ENCODE measurements at places on chromosomes 4 and X.

DNA sequence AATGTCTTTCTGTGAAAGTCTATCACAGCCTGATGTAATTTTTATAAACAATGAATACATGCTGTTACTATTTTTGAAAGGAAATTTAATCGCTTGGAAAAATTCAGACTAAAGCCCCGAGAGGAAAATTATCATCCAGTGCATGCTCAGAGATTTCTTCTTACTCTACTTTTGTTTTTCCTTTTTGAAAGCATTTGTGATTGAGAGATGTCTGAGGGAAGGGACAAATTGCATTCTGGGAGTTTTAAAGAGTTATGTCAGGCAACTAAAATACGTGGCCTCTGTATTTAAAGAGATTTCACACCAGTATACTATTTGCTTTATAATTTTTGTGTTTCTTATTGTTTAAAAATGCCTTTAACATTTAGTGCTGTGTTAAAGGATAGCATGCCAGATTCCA is 1.4 kb upstream of the ZFX start:
- DNase-seq: no peak

GRCh38 chr4:17098401-17098800 is 200.0 kb upstream of the LDB2 start:
- no peak for DNase-seq

DNA sequence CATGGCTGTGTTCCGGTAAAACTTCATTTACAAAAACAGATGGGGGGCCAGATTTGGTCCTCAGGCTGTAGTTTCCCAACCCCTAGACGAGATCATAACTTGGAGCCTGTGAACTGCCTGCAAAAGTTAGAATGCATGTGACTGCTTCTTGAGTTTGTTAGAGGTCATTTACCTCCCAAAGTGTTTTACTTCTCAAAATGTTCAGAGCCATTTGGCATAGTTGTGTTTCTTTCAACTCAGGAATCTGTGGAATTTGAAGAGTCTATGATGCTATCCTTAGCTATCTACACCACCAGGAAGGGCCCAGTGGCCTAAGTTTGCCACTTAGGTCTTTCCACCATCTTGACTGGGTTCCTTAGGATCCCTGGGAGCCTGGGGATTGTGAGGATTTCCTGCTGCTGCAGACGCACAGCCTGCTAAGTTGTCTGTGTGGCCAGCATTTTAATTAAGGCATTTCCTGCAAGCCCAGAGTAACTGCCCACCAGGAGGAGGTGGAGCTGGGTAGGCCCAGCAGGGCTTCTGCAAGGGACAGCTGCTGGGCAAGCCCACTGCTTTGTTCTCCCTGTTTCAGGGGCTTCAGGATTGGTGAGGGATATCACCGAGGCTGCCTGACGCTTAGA is 53.1 kb downstream of the CCNI start:
- DNase-seq: no peak

DNA sequence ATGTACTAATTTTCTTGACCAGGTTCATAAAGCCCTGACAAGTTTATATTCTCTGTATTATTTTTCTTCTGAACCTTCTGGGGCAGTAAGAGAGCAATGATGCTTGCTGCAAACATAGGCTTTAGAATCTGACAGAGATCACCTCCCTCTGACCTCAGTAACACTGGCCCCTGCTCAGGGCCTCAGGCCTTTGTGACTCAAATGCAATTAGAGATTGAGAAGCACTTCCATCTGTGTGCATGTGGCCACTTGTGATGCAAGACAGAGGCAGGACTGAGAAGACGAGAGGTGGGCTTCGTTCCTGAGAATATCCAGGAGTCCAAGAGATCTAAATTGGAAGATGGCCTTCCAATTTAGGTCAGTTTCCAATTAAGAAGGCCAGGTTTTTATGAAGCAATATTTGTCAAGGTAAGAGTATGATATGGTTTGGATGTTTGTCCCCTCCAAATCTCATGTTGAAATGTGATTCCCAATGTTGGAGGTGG is 82.8 kb upstream of the VEGFC start:
- DNase-seq: no peak

GRCh38 chrX:24148535-24149350 is 786 bp upstream of the ZFX start:
- DNase-seq: no peak

DNA sequence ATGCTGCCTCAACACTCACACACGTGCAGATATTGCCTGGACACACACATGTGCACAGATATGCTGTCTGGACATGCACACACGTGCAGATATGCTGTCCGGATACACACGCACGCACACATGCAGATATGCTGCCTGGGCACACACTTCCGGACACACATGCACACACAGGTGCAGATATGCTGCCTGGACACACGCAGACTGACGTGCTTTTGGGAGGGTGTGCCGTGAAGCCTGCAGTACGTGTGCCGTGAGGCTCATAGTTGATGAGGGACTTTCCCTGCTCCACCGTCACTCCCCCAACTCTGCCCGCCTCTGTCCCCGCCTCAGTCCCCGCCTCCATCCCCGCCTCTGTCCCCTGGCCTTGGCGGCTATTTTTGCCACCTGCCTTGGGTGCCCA is 14.7 kb downstream of the FGFRL1 start:
- DNase-seq: peak; percentile 43

- no peak for DNase-seq
Observed at GRCh38 chr4:57403591-57403990, 293.4 kb upstream of the IGFBP7 start.

DNA sequence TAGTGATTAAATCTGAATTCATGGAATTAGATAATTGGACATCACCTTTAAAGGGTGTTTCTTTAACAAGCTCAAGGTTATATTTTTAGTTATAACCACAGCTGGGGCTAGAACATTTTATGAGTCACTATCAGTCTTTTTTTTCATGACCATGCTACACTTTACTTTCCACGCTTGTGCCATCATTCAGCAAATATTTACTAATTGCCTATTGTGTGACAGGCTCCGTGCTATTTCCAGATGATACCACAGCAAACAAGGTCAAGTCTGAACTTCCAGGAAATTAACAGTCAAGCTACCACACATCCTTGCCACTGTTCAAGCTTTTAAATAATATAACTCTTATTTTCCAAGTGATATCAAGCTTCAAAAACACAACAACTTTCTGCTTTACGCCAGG is 16.5 kb downstream of the SPANXN3 start:
- DNase-seq: no peak

DNA sequence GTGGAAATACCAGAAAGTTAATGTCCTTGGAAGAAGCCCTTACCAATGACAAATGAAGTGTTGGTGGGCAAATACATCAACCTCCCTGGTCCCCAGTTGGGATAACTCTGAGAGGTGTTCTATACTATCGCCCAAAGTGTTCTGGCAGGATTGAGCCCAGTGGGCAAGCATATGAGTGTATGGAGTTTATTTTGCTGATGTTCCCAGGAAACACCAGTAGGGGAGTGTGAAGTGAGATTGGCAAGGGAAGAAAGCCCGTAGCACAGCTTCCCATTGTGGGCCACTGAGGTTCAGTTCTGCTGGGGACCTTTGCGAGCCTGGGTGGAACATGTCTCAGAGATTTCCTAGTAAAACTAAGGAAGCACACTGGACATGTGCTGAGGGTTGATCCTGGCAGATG is 65.1 kb downstream of the ARHGAP6 start:
- no peak for DNase-seq

- no peak for DNase-seq
Observed at GRCh38 chr4:182019148-182019652, 224.0 kb upstream of the TENM3 start.

DNA sequence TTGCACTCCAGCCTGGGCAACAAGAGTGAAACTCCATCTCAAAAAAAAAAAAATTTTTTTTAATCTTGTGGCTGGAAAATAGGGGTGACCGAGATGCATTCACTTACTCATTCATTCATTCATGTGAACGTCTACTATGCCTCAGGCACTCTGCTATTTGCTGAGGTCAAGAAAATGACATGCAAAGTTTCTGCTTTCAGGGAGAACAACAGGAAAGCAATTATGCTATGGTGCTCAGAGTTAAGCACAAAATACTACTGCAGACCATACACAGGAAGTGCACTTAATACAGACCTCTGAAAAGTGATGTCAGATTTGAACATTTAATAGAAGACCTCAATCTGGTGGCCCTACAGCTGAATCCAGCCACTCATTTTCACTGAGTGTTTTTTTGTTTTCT is 59.6 kb upstream of the DUSP21 start:
- no peak for DNase-seq

DNA sequence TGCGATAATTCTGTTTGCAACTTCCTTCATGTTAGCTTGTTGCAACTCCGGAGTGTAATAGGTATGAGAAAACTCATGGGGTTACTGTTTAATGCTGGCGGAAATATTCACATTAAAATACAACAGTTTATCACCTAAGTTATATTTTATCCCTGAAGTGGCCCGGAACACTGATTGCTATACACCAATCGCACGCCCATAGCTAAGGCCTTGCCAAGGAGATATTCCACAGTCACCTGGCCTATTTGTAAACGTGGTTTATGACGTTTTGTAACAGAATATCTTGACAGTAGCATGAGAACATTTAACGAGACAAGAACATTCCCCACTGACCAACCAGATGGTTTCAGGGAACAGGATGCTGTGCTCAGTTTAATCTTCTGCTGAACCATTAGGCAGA is 23.2 kb upstream of the FAM90A26 start:
- no peak for DNase-seq

- DNase-seq: no peak
Observed at GRCh38 chr4:156633847-156634246, 337.8 kb downstream of the PDGFC start.

DNA sequence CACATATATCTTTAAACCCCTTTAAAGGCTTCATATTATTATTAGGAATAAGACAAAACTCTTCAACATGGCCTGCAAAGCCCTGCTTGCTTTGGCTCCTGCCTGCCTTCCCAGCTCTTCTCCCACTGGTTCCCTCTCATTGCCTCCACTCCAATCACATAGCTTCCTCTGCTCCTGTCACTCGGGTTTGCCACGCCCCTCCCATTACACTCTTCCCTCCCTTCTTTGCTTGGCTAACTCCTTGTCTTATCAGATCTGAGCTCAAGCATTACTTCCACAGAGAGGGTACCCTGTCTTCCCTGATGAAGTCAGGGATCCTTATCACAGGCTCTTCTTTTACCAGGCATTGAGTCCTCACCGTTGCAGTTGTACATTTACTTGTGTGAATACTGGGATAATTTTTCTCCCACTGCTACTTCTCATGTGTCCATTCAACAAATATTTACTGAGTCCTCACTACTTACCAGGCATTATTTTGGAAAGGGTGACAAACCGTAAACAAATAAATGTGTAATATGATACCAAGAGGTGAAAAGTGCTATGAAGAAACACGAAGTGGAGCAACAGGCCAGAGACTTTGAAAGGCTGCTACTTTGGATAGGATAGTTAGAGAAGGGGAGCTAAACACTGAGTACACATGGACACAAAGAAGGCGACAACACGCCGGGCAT is 3.2 kb upstream of the VGLL1 start:
- no peak for DNase-seq

- DNase-seq: peak; percentile 12
Observed at GRCh38 chrX:30831082-30831481, 58.0 kb downstream of the TAB3 start.

- no peak for DNase-seq
Observed at GRCh38 chr4:145920205-145920604, 18.4 kb downstream of the ZNF827 start.

DNA sequence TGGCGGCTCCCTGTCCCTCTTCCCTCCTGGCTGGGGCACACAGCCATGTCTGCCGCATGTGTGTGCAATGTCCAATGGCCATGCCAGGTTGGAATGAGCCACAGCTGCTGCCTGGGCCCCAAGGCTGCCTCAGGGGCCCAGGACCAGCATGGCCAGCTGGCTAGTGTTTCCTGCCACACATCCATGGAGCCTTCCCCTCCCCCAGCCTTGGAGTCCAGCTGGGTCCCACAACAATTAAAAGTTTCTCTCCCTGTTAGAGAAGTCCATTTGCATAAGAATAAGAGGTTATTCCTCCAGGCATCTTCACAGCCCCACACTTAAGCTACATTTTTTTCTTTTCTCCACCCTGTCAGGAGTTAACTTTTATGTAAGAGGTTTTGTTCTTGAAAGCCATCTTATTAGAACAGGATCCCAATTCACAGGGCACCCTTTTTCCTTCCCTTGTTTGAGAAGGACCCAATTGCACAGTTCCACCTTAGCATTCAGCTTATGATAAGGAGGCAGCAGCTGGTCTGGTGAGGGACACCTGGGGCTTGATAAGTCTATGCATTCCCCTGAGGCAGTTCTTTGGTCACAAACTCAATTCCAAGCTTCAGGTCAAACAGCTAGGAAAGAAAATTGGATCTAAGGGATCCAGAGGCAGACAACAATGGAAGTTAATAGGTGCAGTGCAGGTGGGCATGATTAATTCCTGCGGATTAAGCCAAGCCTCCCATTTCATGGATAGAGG is 963.3 kb upstream of the GRIA3 start:
- no peak for DNase-seq

GRCh38 chr4:43496188-43496587 is 603.7 kb downstream of the GRXCR1 start:
- no peak for DNase-seq

- DNase-seq: no peak
Observed at GRCh38 chr4:182775075-182775474, 142.1 kb downstream of the DCTD start.

DNA sequence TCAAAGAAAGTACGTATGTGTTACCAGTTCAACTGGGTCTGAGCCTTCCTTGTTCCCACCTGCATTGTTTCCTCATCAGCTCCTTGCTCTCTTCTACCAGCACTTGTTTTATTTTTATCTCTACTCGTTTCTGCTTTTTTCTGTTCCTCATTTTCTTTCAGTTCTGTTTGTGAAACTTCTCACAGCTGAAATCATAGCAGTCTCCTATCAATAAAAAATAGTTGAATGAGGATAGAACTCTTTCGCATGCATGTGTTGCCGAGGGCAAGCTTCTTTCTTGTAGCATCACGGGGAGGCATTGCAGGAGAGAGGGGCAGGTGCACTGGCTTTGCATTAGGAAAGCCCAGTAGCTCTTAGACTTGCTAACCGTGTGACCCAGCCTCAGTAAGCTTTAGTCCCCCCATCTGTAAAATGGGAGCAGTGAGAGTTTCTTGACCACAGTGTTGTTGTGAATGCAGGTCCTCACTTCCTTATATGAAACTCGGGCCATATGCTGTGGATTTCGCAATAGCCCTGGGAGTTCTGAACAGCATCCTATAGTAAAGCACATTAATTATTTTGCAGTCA is 24.7 kb downstream of the OFD1 start:
- no peak for DNase-seq

DNA sequence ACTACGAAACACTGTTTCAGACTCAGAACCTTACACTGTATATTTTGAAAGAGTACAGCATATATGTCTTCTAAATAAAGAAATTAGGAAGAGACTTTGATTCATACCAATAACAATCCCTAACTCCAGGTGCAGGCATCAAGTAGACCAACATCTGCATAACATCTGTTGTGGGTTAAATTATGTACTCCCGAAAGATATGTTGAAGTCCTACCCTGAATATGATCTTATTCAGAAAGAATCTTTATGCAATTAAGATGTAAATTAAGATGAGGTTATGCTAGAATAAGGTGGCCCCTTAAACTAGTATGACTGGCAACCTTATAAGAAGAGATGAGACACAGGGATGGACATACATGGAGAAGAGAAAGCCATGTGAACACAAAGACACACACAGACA is 117.9 kb downstream of the INPP4B start:
- DNase-seq: no peak
